ENCODE measurements at places on chromosomes 3 and 15. TPM values are rescaled to one million over a fixed set of nuclear protein-coding genes. Genes with fewer than 3 reads are reported as not detected.

GRCh38 chr3:139745831-139746230, 68.1 kb upstream of the NMNAT3 start:
- H3K4me1 ChIP-seq, result no peaks in the 10 kb centered on the region
- no peak overlapping the region for H3K27ac ChIP-seq
- no peaks in the 10 kb centered on the region for H3K36me3 ChIP-seq
- no peak overlapping the region for H3K4me3 ChIP-seq

- H3K27ac ChIP-seq, result no peak overlapping the region
- no peaks in the 10 kb centered on the region for H3K27me3 ChIP-seq
- H3K4me3 ChIP-seq, result no peak overlapping the region
Observed at GRCh38 chr15:26939398-26939797, 31.6 kb upstream of the GABRG3 start.

DNA sequence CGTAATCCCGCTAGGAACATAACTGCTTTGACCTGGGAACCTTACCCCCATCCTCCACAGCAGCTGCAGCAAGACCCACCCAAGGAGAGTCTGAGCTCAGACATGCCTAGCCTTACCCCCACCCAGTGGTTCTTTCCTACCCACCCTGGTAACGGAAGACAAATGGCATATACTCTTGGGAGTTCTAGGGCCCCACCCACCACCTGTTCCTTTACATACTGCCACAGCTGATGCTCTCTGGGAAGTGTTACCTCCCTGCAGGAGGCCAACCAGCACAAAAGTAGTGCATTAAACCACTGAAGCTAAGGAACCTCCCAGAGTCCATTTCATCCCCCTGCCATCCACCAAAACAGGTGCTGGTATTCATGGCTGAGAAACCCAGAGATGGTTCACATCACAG, 50.6 kb upstream of the AZI2 start:
- DNase-seq, result no peak
- no peaks in the 10 kb centered on the region for H3K4me1 ChIP-seq
- no peaks in the 10 kb centered on the region for H3K27me3 ChIP-seq
- H3K4me3 ChIP-seq, result no peak overlapping the region

TRIP4 gene
- total RNA-seq, result 1.2 TPM

DNA sequence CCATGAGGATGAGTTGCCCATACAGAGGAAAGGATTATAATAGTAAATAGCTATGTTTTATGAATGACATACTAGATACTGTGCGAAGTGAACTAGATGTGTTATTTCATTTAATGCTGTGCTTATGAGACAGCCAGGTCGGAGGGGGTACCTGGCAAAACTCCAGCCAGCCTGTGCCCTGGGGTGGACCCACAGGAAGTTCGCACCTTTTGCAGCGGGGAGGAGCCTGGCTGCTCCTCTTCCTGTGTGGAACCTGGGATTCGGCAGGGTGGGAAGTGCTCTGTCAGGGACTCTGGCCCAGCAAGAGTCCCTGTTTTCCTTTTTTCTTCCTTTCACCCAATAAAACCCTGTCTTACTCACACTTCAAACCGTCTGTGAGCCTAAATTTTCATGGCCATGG, 452.2 kb downstream of the IL5RA start:
- no peak overlapping the region for H3K27ac ChIP-seq
- H3K4me1 ChIP-seq, result no peaks in the 10 kb centered on the region
- DNase-seq, result no peak

- H3K27me3 ChIP-seq, result no peaks in the 10 kb centered on the region
- peaks cover 14% of the 10 kb centered on the region for H3K4me1 ChIP-seq
- H3K27ac ChIP-seq, result peak overlapping the region; percentile 95
- no peak overlapping the region for H3K4me3 ChIP-seq
- DNase-seq, result no peak
- no peaks in the 10 kb centered on the region for H3K36me3 ChIP-seq
Observed at GRCh38 chr3:111738790-111739189, 120.3 kb upstream of the PHLDB2 start.

RASGRP1 gene
- total RNA-seq, result 0.48 TPM

MYRIP gene
- total RNA-seq, result 15.9 TPM

DNA sequence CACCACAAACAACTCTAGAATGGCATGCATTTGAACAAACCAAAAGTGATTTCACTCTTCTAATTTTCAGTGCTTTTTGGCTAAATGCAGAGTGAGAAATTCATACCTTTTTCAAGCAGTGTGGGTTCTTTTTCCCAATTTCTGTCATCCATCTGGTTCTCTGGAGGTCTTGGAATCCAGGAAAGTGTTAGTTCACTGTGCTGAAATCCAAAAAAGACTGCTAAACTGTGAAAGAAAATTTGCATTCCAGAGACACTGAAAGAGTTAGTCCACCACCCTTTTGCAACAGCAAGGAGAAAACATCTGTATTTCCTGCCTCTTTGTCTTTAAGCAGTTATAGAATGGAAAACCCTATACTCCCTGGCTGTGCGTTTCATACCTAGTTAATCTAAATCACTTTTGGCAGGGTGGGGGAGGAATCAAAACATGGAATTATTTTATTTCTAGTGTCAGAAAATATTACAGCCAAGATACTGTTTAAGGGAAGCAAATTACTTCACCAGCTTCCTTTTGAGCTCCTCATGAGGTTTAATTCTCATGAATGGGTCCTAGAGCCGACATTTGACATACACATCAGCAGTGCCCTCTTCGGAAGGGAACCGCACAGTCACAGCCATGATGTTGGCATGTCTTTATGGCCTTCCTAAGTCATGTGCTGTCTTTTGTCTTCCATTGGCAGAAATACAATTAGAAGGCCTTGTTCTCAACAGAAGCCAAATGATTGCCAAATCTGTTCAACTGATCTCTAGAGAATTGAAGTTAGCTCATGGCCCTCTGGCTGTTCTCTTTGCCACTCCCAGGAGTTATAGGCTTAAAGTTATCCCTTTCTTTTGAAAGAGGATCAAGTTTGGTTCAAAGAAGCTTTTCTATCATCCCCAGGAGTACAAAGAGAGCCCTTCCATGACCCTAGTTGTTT, 317.7 kb upstream of the TPRG1 start:
- H3K36me3 ChIP-seq, result no peaks in the 10 kb centered on the region
- H3K27me3 ChIP-seq, result no peaks in the 10 kb centered on the region
- H3K4me1 ChIP-seq, result no peaks in the 10 kb centered on the region
- no peak overlapping the region for H3K4me3 ChIP-seq
- no peak for DNase-seq

PLSCR2 gene
- not detected for total RNA-seq

- no peak overlapping the region for H3K27ac ChIP-seq
- H3K4me3 ChIP-seq, result no peak overlapping the region
- DNase-seq, result no peak
- H3K4me1 ChIP-seq, result no peaks in the 10 kb centered on the region
- no peaks in the 10 kb centered on the region for H3K27me3 ChIP-seq
Observed at GRCh38 chr15:51904421-51904820, 67.2 kb downstream of the LEO1 start.

NEDD4 gene
- total RNA-seq, result 41.5 TPM

DISP2 gene
- total RNA-seq, result not detected

TMEM108 gene
- not detected for total RNA-seq

DNA sequence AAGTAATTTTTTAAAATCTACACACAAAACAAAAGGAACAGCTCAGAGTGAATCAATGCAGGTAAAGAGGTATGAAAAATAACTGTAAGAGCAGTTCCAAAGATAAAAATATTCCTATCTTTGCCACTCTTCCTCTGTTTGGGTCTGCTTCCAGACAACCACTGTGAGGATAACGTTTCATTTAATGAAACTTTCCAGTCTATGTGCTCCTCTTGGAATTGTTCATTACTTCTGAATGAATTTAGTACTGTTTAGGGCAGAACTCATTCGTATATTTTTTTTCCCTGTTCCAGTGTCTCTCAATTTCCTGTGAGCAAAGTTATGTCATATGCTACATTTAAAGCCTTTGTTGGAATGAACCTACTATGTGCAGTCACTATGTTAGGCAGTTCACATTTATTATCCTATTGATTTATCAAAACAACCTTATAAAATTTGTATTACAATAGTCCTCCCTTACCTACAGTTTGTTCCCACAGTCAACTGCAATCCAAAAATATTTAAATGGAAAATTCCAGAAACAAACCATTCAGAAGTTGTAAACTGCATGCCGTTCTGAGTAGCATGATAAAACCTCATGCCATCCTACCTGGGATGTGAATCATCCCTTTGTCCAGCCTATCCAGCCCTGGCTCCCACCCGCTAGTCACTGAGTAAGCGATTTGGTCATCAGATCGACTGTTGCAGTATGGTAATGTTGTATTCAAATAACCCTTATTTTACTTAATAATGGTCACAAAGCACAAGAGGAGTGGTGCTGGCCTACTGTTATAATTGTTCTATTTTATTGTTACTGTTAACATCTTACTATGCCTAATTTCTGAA, 98.1 kb downstream of the TMCC1 start:
- no peaks in the 10 kb centered on the region for H3K27me3 ChIP-seq
- no peak for DNase-seq
- no peaks in the 10 kb centered on the region for H3K36me3 ChIP-seq
- H3K27ac ChIP-seq, result no peak overlapping the region
- no peak overlapping the region for H3K4me3 ChIP-seq

DNA sequence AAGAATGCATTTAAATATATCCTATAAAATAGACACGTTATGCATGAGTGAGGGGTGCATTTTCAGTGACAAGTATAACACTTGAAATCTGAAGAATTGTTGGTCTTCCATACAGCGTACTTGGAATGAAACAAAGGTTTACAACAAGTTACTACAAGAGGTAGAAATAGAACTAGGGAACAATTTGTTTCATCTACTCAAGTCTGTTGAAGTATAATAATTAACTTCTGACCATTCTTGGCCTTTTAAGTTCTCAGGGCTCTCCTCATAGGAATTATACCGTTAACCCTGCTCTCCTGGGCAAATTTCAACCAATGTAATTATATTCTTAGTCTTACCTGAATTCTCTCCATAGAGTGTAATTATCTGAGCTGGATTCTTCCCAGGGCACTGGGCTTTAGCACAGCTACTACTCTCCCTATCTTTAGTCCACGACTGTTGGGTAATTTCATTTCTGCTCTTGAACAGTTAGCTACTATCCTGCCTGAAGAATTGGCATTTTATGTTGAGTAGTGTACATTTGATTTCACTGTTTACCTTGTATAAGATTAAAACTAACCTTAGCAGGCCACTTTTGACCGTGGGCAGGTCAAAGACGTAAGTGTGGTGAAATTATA, 100.6 kb downstream of the UBE2E2 start:
- no peak for DNase-seq
- no peak overlapping the region for H3K4me3 ChIP-seq
- H3K27ac ChIP-seq, result no peak overlapping the region
- H3K4me1 ChIP-seq, result no peaks in the 10 kb centered on the region
- H3K36me3 ChIP-seq, result no peaks in the 10 kb centered on the region
- no peaks in the 10 kb centered on the region for H3K27me3 ChIP-seq

DNA sequence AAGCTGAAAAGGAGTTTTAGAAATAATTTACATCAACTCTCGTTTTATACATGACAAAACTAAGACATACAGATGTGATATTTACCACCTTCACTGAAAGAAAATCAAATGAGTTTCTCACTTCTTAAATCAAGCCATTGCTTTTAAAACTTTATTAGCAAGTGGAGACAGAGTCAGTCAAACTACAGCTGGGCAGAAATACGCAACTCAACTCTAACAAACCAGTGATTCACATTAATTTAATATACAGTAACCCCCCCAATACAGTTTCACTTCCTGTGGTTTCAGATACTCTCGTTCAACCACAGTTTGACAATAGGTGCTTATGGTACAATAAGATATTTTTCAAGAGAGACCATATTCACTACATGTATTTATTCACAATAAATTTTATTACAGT, 477.1 kb downstream of the MAGI1 start:
- no peaks in the 10 kb centered on the region for H3K4me1 ChIP-seq
- no peaks in the 10 kb centered on the region for H3K27me3 ChIP-seq
- no peak for DNase-seq

GRCh38 chr15:31551323-31551722, 224.7 kb downstream of the KLF13 start:
- DNase-seq, result no peak
- no peaks in the 10 kb centered on the region for H3K36me3 ChIP-seq
- H3K4me1 ChIP-seq, result no peaks in the 10 kb centered on the region
- H3K27me3 ChIP-seq, result no peaks in the 10 kb centered on the region

GRCh38 chr15:26177816-26178215, 314.7 kb upstream of the ATP10A start:
- H3K4me3 ChIP-seq, result no peak overlapping the region
- H3K27ac ChIP-seq, result no peak overlapping the region
- H3K4me1 ChIP-seq, result no peaks in the 10 kb centered on the region
- no peaks in the 10 kb centered on the region for H3K36me3 ChIP-seq
- H3K27me3 ChIP-seq, result no peaks in the 10 kb centered on the region

- H3K4me3 ChIP-seq, result no peak overlapping the region
- DNase-seq, result no peak
- no peaks in the 10 kb centered on the region for H3K4me1 ChIP-seq
- H3K27me3 ChIP-seq, result no peaks in the 10 kb centered on the region
- no peak overlapping the region for H3K27ac ChIP-seq
- no peaks in the 10 kb centered on the region for H3K36me3 ChIP-seq
Observed at GRCh38 chr3:156760333-156760732, 65.8 kb upstream of the LEKR1 start.

TLR9 gene
- total RNA-seq, result 0.14 TPM

DNA sequence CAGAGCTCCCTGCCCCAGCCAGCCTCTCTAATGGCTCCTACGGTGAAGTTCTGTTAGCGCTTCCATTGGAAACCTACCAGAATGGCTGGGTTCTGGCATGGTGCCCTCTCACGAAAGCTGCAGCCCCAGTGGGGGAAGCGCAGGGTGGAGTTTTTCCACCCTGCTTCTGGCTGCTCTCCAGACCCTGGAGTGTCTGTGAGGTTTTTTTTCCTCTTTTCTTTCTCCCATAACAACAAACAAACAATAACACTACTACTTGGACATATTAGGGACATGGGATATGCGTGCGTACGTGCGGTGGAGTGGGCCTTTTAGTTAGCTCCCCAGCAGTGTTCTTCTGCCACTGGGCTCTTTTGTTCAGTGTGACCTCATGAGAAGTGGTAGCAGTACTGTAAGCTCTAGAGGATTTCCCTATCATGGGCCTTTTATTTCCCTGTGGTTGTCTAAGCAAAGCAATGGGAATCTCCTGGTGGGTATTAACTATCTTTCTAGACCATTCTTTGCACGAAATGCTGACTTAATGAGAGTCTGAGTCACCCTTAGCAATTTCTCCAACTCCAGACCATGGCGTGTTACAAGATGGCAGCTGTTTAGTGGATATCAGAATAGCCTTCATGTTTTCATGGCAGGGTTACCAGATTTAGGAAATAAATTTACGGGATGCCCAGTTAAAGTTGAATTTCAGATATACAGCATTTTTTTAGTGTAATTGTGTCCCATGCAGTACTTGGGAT, 161.9 kb downstream of the FNDC3B start:
- H3K27ac ChIP-seq, result peak overlapping the region; percentile 77
- H3K4me3 ChIP-seq, result no peak overlapping the region
- no peaks in the 10 kb centered on the region for H3K36me3 ChIP-seq
- H3K27me3 ChIP-seq, result no peaks in the 10 kb centered on the region

DAZL gene
- total RNA-seq, result not detected

CGNL1 gene
- total RNA-seq, result 15.1 TPM

MAP2K5 gene
- 3.6 TPM for total RNA-seq

PLSCR5 gene
- not detected for total RNA-seq

AHSG gene
- not detected for total RNA-seq

PLA2G4B gene
- total RNA-seq, result 5.8 TPM

GRCh38 chr3:105285653-105286241, 81.0 kb upstream of the ALCAM start:
- no peak for DNase-seq
- H3K4me3 ChIP-seq, result no peak overlapping the region
- H3K27ac ChIP-seq, result no peak overlapping the region

GRCh38 chr3:99938270-99938911, 120.7 kb downstream of the CMSS1 start:
- H3K4me1 ChIP-seq, result no peaks in the 10 kb centered on the region
- peak overlapping the region; percentile 79 for H3K27ac ChIP-seq
- no peaks in the 10 kb centered on the region for H3K36me3 ChIP-seq
- no peak for DNase-seq
- no peak overlapping the region for H3K4me3 ChIP-seq

Measured in uterus (tissue), 4 donors.